Umbilical cord (tissue), 2 donors: ENCODE measurements at places on chromosomes 2 and 18. TPM values are rescaled to one million over a fixed set of nuclear protein-coding genes. Genes with fewer than 3 reads are reported as not detected.

The RAB17 gene
- 1.2 TPM for total RNA-seq

The IL1B gene
- total RNA-seq, result 3.1 TPM

The CNDP1 gene
- 1.2 TPM for total RNA-seq

The TTL gene
- 8.4 TPM for total RNA-seq

The SEPTIN10 gene
- total RNA-seq, result 121 TPM

The TMEM169 gene
- 0.48 TPM for total RNA-seq

The DPY30 gene
- total RNA-seq, result 39.2 TPM

The HRH4 gene
- total RNA-seq, result 0.48 TPM

The TMEM18 gene
- total RNA-seq, result 24.8 TPM

The EPB41L3 gene
- total RNA-seq, result 68.9 TPM

The PIEZO2 gene
- total RNA-seq, result 37.3 TPM

The RPRD1A gene
- 49.8 TPM for total RNA-seq

The SPATS2L gene
- 120 TPM for total RNA-seq

The VIL1 gene
- 2.4 TPM for total RNA-seq

The NPHP1 gene
- 14.7 TPM for total RNA-seq

The DYNC2LI1 gene
- 44.1 TPM for total RNA-seq

The DNAJC5G gene
- total RNA-seq, result not detected

The PRKCE gene
- 8.2 TPM for total RNA-seq

The ZNF521 gene
- total RNA-seq, result 50.6 TPM

The CAD gene
- 45.0 TPM for total RNA-seq

The PLCD4 gene
- total RNA-seq, result 7.2 TPM

The TEX44 gene
- total RNA-seq, result 0.48 TPM

The PTPRN gene
- total RNA-seq, result 5.5 TPM

The AQP12B gene
- total RNA-seq, result 0.96 TPM

The GPR55 gene
- 0.96 TPM for total RNA-seq

The ACTR1B gene
- total RNA-seq, result 26.7 TPM

The GPR45 gene
- not detected for total RNA-seq

The ABCB11 gene
- total RNA-seq, result 7.9 TPM
